Hematopoietic multipotent progenitor cell treated with erythropoietin and hydrocortisone succinate and interleukin-3 and kit ligand, for 6 days (in vitro differentiated cells): ENCODE measurements at places on chromosomes 11 and 22.

DNA sequence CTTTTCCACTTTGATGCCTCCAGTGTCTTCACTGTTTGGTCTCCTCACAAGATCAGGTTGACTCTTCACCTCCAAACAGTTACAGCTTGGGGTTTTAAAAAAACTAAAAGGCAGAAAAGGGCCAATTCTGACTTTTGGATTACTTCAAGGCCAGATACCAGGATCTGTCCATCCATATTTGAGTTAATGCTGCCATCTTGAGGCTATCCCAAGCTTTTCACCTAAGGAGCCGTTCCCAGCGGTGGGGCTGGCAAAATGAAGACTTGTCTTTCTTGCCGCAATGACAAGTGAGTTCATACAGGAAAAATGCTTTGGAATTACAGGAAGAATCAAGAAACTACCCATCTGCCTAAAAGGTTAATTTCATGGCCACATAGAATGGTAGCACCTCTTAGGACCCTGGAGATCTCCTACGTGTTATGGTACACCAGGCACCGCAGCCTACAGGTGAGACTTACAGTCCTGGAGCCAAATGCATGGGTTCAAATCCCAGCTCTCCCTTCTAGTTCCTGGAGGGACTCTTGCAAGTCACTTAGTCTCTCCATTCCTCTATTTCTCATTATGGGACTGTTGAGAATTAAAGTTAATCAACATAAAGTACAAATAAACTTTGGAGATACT is 6.0 kb upstream of the OR5B21 start:
- peak; percentile 82 for DNase-seq

- DNase-seq = no peak
Observed at GRCh38 chr22:22897091-22897490, 9.5 kb downstream of the IGLL5 start.

DNA sequence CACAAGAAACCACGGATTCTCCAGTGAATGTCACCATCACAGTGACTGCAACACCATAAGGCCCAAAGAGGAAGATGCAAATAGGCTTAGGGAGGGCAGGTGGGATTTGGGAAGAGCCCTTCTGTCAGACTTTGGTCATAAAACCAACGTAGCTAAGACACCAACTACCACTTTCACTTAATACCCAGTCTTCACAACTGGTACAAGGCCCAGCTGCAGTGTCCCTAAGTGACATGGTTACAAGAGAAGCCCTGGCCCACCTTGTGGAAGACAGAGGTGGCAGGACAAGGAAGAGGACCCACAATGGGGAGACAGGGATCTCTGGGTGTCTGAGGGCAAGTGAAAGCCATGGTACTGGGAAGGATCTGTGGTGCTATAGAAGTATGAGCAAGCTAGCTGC is 10.0 kb downstream of the VSIG10L2 start:
- no peak for DNase-seq

GRCh38 chr11:34721646-34722045 is 100.8 kb downstream of the EHF start:
- DNase-seq = no peak

DNA sequence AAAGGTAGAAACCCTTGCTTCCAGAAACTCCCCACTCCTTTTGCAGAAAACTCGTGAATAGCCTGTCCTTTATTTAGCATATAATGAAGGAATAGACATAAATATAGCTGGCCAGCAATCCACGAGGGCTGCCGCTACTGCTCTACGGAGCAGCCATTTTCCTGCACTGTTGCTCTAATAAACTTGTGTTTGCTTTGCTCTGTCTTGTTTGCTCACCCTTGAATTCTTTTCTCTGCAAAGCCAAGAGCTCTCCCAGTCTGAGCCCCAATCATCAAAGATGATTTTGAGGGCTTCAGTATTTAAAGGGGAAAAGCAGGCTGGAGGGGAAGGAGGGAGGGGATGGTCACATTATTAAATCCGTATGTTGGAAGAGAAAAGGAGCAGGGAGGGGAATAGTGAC is 16.6 kb upstream of the CHKA start:
- no peak for DNase-seq
